ENCODE measurements at places on chromosomes 1 and 21. TPM values are rescaled to one million over a fixed set of nuclear protein-coding genes. Genes with fewer than 3 reads are reported as not detected.

GRCh38 chr1:151720125-151720524 lies 1.2 kb upstream of the RIIAD1 start:
- DNase-seq: no peak

DNA sequence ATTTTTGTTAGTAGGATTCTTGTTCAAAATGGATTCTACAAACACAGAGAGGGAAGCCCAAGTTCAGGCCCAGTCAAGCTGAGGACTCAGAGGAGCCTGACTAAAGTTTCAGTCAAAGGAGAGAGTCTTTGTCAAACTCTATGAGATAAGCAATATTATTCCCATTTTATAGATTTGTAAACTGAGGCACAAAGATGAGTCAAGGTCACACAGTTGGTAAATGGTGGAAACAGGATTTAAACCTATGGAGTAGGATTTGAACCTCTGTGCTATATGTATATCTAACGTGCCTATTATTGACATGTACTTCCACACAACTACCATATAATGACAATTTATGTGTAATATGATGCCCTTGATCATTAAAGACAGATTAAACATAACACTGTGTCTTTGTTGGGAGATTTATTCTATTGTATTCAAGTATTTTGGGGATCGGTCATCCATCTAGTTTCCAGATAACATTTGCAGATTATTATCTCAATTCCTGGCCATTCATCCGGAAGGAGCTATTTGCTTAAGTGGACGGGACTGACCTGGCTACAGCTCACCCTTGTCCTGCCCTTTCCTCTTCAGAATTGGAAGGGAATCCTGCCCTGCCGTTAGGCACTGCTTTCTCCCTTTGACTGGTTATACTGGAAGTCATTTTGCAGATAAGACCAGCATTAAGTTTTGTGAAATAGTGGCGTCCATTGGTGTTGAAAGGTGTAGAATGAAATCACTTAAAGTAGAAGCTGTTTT lies 86.1 kb upstream of the LMO4 start:
- no peak for DNase-seq

- DNase-seq: no peak
Measured at GRCh38 chr1:167620002-167620401, 10.0 kb upstream of the RCSD1 start.

GRCh38 chr1:43651902-43652301 lies 2.0 kb downstream of the KDM4A start:
- no peak for DNase-seq

- DNase-seq: no peak
Measured at GRCh38 chr1:203182387-203182953, 4.0 kb downstream of the CHI3L1 start.

GRCh38 chr1:165344198-165344597 lies 12.3 kb downstream of the LMX1A start:
- DNase-seq: no peak

- DNase-seq: peak; percentile 58
Measured at GRCh38 chr21:45322231-45322959, 34.7 kb upstream of the POFUT2 start.

- DNase-seq: no peak
Measured at GRCh38 chr1:230068621-230068873, 1.5 kb downstream of the GALNT2 start.

DNA sequence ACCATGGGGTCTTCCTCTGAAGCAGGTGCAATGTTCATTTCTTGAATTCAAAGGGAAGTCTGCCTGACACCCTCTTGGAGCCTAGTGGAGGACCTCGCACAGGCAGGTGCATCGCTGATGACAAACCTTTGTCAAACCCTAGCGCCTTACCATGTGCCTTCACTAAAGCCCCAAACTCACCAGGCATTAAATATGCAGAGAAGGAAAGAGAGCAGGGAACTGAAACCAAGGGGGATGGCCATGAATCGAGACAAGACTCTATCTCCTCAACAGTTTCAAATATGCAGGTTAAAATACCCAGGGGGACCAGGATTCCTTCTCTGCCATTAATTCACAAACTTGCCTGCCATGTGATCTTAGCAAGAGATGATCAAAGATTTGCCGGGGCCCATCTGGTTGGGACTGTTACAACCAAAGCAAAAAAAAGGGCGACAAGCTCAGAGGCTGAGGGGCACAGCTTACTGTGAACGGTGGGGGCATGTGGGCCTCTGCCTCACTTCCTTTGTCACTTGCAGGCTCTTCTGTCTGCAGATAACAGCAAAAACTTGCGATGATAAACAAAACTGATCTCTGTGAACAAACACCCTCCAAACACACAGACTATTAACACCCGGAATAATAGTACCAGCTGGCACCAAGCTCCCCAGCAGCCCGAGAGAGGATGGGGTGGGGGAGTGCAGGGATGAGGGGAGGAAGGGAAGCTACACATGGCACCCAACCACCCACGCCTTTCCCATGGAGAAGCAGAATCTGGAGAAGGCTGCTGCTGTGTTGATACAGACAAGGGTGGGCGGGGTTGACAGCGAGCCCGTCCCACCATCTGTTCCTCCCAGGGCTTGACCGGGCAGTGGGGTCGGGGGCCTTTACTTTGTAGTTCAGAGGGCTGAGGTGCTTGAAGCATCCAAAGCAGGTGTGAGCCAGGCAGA lies 33.9 kb downstream of the TMEM63A start:
- peak; percentile 40 for DNase-seq

GRCh38 chr1:89298461-89298860 lies 25.8 kb upstream of the GBP5 start:
- DNase-seq: no peak

DNA sequence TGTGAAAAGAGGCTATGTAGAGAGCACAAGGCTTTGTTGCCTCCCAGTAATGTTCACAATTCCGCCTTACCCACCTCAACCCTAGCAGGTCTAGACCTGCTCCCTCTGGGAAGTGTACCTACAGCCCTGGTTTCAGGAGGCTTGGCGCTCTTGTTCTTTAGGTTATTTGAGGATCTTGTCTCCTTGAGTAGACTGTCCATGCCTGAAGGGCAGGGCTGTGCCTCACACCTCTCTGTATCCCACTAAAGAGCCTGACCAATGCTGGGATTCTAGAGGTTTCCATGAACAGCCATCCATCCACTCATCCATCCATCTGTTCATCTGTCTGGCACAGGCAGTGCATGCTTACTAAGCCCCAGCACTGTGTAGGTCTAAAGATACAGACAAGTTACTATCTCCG lies 1.0 kb downstream of the RAB7B start:
- DNase-seq: no peak

GRCh38 chr1:45842786-45843185 lies 39.4 kb downstream of the MAST2 start:
- DNase-seq: no peak

DNA sequence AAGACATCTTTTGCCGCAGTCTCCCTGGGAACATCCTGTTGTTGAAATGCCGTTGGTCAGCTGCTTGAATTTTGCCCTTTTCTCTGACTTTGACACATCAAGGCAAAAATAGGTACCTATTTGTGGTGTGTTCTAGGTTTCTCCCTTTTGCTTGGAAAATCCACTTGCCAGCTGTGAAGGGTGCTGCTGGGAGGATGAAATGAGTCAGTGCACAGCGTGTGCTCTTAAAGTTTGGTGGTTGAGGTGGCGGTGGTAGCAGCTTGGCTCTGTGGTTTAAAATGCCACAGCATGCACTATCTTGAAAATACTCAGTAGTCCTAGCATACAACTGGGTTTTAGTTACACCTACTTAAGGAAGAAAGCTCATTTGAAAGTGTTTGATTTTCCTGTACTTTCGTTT lies 183.8 kb downstream of the DHRS3 start:
- peak; percentile 42 for DNase-seq

- DNase-seq: no peak
Measured at GRCh38 chr1:973459-974292, 7.4 kb downstream of the PLEKHN1 start.

DNA sequence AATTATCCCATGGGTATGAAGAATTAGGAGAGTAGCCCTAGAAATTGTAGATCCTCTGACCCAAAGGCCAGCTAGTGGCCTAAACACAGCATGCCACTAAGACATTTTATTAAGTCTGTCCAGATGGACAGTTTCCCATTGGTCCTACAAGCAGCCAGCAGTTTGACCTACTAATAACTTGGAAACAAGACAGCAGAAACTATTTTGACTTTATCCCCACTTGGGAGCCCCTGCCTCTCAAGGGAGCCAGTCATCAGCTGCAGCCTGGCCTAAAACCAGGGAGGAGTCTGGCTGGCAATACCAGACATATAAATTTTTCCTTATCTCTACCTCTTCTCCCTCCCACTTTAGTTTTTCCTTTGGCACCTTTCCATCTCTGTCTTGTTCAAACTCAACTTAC lies 222.6 kb upstream of the KCTD3 start:
- DNase-seq: no peak

Gene PCBP3
- total RNA-seq: 1.9 TPM

Gene OR2G6
- total RNA-seq: not detected

Gene OR10J5
- not detected for total RNA-seq

Gene LRRC3
- 2.2 TPM for total RNA-seq

Gene SPRR2F
- total RNA-seq: not detected

Gene SIM2
- total RNA-seq: 0.10 TPM

Gene LCE3C
- not detected for total RNA-seq

Gene IFNAR1
- 45.6 TPM for total RNA-seq

Gene CFAP107
- not detected for total RNA-seq

Gene PRR9
- total RNA-seq: not detected

Gene RIPPLY3
- not detected for total RNA-seq

Gene HES3
- total RNA-seq: not detected

Measured in T-cell (primary cell).